Osteoblast (primary cell): ENCODE measurements at places on chromosomes 16 and 17. TPM values are rescaled to one million over a fixed set of nuclear protein-coding genes. Genes with fewer than 3 reads are reported as not detected.

- H3K27me3 ChIP-seq, result no peaks in the 10 kb centered on the region
- DNase-seq, result no peak
- H3K4me3 ChIP-seq, result no peak overlapping the region
- H3K36me3 ChIP-seq, result no peaks in the 10 kb centered on the region
- H3K27ac ChIP-seq, result no peak overlapping the region
- H3K4me1 ChIP-seq, result peaks cover 19% of the 10 kb centered on the region
These were observed 23.0 kb upstream of the TNS4 start for GRCh38 chr17:40524243-40524965.

DNA sequence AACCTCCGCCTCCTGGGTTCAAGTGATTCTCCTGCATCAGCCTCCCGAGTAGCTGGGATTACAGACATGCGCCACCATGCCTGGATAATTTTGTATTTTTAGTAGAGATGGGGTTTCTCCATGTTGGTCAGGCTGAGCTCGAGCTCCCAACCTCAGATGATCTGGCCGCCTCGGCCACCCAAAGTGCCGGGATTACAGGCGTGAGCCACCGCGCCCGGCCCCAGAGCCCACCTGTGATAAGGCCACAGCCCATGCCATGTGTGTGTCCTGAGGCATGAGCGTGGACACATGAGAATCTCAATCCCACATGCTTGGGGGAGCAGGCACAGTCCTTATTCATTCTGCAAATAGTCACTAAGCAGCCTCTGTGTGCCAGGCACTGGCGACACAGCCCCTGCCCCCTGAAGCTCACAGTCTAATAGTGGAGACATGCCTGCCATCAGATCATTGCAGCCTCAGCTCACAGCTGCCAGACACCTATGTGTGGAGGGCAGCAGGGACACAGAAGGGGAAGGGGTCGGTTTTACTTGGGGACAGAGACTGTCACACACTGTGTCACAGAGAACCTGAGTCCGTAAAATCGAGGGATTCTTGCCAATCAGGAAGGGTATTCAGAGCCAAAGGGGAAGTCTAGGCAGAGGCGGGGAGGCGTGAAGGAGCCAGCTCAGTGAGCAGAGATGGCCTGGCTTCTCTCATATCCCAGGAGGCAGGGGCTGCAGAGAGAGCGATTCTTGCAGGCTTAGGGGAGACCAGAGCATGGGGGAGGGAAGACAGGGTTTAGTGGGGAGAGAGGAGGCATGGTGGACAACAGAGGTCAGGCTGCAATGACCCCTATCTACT lies 9.4 kb upstream of the ABCC3 start:
- H3K27me3 ChIP-seq, result no peaks in the 10 kb centered on the region
- no peak overlapping the region for H3K4me3 ChIP-seq
- DNase-seq, result peak; percentile 53
- H3K27ac ChIP-seq, result no peak overlapping the region

DNA sequence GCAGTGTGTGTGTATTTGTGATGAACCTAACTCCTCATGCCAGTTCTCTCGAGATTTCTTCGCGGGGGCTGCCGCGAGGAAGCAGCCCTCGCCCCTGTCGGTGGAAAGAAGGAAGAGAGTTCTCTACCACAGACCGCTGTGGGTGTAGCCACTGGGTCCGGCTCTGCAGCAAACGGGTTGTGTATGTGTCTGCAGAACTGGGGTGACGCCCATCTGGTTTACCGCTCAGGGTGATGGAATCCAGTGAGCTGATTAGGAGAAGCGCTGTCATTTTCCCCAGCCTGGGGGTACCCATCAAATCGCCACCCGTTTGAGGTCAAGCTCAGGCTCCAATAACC lies 7.7 kb downstream of the CORO6 start:
- peak overlapping the region; percentile 16 for H3K4me3 ChIP-seq
- DNase-seq, result peak; percentile 81
- H3K4me1 ChIP-seq, result peaks cover 13% of the 10 kb centered on the region
- H3K27ac ChIP-seq, result no peak overlapping the region
- no peaks in the 10 kb centered on the region for H3K27me3 ChIP-seq
- H3K36me3 ChIP-seq, result no peaks in the 10 kb centered on the region

Gene TEKT5
- 0.29 and 0.36 TPM in 2 replicates for total RNA-seq

Gene TMEM98
- total RNA-seq, result 103 and 121 TPM in 2 replicates

DNA sequence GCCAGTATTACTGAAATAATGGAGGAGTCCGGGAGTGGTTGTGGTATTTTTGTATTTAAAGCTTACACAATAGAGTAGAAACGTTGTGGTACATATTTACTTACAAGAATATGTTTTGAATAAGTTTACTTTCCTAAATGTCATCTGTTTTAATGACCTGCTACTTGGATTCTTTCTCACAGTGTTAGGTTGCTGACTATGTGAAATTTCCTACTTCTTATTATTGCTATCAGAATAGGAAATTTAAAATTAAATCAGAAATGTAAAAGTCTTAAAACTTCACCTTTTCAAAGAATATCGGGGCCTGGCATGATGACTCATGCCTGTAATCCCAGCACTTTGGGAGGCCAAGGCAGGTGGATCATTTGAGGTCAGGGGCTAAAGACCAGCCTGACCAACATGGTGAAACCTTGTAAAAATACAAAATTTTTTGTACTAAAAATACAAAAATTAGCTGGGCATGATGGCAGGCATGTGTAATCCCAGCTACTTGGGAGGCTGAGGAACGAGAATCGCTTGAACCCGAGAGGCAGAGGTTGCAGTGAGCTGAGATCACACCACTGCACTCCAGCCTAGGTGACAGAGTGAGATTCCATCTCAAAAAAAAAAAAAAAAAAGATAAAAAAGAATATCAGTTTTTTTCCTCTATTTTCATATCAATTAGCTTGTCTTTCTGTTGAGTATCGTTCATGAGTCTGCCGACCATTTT lies 77.8 kb downstream of the VMP1 start:
- no peak overlapping the region for H3K4me3 ChIP-seq
- peaks cover 58% of the 10 kb centered on the region for H3K4me1 ChIP-seq

DNA sequence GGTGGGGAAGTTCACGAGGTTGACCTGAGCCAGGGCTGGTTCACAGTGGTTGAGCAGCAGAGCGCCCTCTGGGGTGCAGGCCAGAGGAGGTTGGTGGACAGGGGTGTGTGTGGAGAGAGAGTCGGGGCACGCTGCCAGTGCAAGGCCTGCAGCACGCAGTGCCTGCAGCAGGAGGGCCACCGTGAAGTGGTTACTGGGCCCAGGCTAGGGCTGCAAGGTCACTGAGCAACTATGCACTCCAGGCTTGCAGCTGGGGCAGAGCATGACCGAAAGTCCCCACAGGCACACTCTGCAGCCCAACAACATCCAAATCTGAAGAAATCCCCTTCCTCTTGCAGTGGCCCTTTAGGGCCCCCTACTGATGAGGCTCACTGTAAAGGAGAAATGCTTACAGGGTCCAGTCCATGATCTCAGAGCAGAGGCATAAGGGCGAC lies 89.1 kb upstream of the NOL11 start:
- no peaks in the 10 kb centered on the region for H3K27me3 ChIP-seq
- H3K36me3 ChIP-seq, result no peaks in the 10 kb centered on the region
- no peak overlapping the region for H3K4me3 ChIP-seq
- DNase-seq, result peak; percentile 56
- H3K27ac ChIP-seq, result no peak overlapping the region

DNA sequence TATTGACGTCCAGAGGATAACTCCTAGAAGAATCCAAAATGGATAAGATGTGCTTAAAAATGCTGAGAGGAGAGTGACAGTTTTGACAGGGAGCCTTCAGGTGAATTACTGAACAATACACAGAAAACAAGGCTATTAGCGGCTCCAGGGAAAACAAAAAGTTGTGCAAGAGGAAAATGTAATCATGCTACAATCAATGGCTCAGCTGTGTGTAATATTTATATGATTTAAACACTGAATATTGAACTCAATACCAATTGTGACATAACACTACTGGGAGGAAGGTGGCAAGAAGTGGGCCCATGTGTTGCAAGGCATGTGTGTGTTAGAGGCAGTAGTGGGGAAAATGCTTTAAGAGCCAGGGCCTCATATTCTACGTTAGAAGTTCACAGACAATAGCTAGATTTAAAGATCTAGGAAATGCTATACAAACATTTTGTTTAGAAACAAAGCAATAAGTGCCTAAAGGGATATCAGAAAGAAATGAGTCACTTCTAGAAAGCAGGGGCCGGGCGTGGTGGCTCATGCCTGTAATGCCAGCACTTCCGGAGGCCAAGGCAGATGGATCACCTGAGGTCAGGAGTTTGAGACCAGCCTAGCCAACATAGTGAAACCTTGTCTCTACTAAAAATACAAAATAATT lies 253.2 kb upstream of the IRX5 start:
- no peak overlapping the region for H3K4me3 ChIP-seq
- peak; percentile 21 for DNase-seq
- H3K36me3 ChIP-seq, result no peaks in the 10 kb centered on the region
- H3K27me3 ChIP-seq, result no peaks in the 10 kb centered on the region
- no peak overlapping the region for H3K27ac ChIP-seq

Gene AIPL1
- total RNA-seq, result not detected in 2 replicates

DNA sequence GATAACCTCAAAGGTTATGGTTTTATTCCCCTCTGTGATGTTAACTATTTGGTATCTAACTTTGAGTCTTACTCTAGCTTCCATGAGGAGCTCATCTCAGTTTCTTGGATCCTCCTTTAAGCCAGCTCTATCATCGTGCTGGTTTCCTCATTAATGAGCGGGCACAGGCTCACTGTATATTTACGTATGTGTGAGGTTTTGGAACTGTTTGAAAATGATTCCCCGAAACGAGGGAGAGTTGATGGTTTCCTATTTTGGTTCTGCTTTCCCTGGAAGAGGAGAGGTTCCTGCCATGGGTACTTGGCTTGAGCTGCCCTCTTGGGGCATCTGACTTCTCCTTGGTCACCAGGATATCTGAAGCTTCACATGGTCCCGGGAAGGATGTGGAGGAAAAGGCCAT lies 32.7 kb upstream of the PIK3R6 start:
- H3K27ac ChIP-seq, result no peak overlapping the region
- peaks cover 34% of the 10 kb centered on the region for H3K27me3 ChIP-seq
- H3K36me3 ChIP-seq, result no peaks in the 10 kb centered on the region
- H3K4me3 ChIP-seq, result no peak overlapping the region

- H3K36me3 ChIP-seq, result no peaks in the 10 kb centered on the region
- H3K4me1 ChIP-seq, result no peaks in the 10 kb centered on the region
- no peak overlapping the region for H3K27ac ChIP-seq
- H3K4me3 ChIP-seq, result no peak overlapping the region
- H3K27me3 ChIP-seq, result no peaks in the 10 kb centered on the region
These were observed 176.8 kb upstream of the HSBP1 start for GRCh38 chr16:83630979-83631378.

GRCh38 chr17:76570877-76571471 lies 14.7 kb downstream of the ST6GALNAC2 start:
- H3K27ac ChIP-seq, result no peak overlapping the region
- no peak overlapping the region for H3K4me3 ChIP-seq
- H3K4me1 ChIP-seq, result no peaks in the 10 kb centered on the region
- DNase-seq, result no peak

Gene CES3
- total RNA-seq, result 0.29 TPM in 1 of 2 replicates, not detected in the other

Gene SOST
- total RNA-seq, result not detected in 2 replicates

GRCh38 chr17:74513987-74514631 lies 17.2 kb downstream of the CD300LB start:
- DNase-seq, result no peak
- no peak overlapping the region for H3K4me3 ChIP-seq
- H3K4me1 ChIP-seq, result peaks cover 14% of the 10 kb centered on the region
- H3K27me3 ChIP-seq, result no peaks in the 10 kb centered on the region

DNA sequence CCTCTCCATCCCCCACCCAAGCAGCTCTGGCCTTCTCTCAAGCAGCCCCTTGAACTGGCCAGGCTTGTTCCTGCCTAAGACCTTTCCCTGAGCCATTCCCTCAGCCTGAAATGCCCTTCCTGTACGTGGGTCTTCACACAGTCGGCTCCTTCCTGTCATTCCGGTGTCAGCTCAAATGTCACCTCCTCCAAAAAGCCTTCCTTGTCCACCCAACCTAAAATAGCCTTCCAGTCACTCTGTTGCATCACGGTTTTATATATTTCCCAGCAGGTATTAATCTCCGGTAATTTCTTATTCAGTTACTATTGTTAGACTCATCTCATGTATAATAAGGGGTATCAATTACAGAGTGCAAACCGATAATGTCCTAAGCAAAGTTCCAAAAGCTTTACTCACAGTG lies 51.8 kb downstream of the C17orf67 start:
- H3K27ac ChIP-seq, result no peak overlapping the region
- no peak overlapping the region for H3K4me3 ChIP-seq
